ENCODE measurements at places on chromosomes 5 and 9.

- DNase-seq = no peak
Observed at GRCh38 chr5:57600321-57600720, 117.7 kb upstream of the ACTBL2 start.

DNA sequence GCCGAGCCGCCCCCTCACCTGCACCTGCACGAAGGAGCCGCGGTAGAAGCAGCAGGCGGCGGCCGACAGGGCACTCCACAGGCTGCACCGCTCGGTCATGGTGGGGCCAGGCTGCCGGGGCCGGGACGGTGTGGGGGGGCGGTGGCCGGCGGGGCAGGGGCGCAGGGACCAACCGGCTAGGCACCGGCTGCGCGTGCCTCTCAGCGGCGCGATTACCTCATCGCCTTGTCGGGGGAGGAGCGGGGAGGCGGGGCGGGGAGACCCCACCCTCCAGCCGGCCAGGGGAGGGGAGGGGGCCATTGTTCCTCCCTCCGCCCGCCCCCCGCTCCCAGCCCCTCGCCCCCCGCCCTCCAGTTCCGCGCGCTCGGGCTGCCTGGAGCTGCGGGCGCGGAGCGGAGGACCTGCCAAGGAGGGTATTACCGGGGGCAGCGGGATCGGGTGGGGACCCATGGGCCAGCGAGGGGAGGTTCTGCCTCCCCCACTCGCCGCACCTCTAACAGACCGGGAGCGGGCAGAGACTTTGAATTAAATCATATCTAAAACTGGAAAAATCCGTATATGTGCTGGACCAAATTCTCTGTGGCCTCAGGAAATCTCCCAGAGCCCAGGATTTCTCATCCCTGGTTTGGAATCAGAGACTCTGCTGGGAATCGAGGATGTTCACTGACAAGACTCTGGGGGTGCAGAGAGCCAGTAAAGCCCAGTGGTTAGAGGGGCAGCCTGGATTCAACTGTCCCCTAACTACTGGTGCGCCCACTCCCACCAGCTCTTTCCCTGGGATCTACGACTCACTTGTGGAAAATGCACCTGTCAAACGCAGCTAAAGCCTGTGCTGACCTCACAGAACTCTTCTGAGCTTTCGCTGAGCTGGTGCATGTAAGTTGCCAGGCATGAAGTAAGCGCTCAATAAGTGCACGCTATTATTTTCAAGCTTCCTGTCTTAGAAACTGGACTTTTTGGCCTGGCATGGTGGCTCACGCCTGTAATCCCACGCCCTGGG lies 20.3 kb upstream of the TOR2A start:
- DNase-seq = no peak

GRCh38 chr9:25212361-25212760 lies 465.9 kb downstream of the TUSC1 start:
- no peak for DNase-seq

DNA sequence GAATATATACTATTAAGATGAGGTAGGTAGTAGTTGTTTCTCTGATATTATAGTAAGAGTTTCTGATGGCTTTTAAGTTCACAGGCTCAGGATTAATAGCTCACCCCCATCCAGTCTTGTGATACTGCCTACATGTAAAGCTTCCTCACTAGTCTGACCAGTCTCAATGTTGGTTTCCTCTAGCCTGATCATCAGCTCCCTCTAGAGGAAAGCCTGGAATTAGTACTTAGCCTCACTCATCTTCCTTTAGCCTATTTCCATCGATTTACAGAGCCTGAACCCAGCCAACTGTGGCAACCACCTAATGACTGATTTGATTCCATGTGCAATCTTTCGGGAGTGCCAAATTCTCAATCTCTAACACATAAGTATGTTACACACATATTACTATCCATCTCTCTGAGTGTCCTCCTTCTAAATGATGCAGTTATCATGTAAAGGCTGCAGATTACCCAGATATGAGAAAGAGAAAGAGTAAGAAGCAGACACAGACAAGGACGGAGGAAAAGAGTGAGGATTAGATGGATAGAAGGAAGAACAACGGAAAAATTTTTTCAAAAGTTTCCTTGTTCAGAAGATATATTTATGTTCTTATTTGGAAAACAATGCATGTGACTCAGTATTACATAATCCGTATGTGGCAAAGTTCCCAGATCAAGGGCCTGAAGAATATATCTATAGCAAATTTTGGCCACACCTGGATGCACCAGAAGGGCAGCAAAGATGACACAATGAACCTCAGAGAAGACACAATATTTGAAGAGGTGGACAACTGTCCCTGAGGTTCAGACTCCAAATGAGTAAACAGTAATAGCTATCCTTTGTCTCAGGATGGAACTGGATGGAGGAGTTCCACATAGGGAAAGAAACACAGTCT lies 333.7 kb downstream of the ELAVL2 start:
- DNase-seq = no peak

- DNase-seq = no peak
Observed at GRCh38 chr5:10801931-10802666, 41.1 kb upstream of the DAP start.

- no peak for DNase-seq
Observed at GRCh38 chr9:135348076-135348787, 131.3 kb upstream of the PPP1R26 start.

GRCh38 chr9:133474215-133474614 lies 4.7 kb downstream of the SLC2A6 start:
- DNase-seq = no peak

DNA sequence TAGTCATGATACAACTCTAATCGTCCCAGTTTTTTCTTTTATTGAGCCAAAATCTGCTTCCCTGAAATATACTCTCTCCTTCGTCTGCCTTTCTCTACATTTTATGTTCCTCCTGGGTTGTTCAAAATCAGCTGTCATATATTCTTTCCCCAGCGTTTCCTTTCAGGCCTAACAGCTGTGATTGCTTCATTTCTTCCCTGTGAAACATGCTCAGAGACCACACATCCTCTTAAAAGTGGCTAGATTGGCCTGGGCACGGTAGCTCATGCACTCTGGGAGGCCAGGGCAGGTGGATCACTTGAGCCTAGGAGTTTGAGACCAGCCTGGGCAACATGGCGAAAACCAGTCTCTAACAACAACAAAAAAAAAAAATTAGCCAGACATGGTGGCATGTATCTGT lies 25.1 kb downstream of the NFX1 start:
- DNase-seq = no peak

GRCh38 chr5:161027763-161028162 lies 175.8 kb upstream of the ATP10B start:
- DNase-seq = no peak

DNA sequence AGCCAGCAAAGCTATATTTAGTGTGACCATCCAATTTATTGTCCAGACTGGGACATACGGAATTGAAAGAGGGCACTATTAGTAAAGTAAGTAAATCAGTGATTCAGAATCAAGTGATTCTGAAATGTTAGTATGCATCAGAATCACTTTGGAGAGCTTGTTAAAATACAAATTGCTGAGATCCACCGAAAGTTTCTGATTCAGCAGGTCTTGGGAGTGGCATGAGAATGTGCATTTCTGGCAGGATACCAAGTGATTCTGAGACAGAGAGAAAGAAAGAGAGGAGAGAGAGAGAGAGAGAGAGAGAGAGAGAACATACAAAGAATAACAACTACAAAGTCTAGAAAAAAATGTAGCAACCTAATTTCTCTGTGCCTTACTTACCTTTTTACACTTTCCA lies 65.4 kb upstream of the ASTN2 start:
- no peak for DNase-seq

DNA sequence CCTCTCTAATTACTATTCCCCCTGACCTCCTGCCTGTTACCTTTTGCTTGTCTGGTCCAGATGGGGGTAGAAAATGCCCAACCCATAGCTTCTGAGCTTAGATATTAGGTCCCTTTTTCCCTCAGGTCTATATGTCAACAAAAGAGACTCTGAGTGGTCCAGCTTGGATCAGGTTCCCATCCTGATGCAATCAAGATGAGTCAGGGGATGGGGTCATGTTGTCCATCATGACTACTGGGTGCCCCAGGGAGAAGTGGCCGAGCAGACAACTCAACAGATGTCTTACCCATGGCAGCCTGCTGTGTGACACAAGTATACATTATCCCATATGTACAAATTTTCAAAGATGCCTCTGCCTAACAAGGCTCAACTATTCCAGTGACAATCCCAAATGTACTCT lies 9.1 kb upstream of the ANKH start:
- no peak for DNase-seq

- no peak for DNase-seq
Observed at GRCh38 chr5:6737043-6737941, 24.1 kb downstream of the TENT4A start.

- no peak for DNase-seq
Observed at GRCh38 chr9:21141427-21141882, at the start of gene IFNW1. IFNW1 (minus strand) TSS chr9:21141832; CDS start chr9:21141570, 262 bp downstream.

GRCh38 chr9:124008303-124008693 lies 3.3 kb upstream of the LHX2 start:
- no peak for DNase-seq

DNA sequence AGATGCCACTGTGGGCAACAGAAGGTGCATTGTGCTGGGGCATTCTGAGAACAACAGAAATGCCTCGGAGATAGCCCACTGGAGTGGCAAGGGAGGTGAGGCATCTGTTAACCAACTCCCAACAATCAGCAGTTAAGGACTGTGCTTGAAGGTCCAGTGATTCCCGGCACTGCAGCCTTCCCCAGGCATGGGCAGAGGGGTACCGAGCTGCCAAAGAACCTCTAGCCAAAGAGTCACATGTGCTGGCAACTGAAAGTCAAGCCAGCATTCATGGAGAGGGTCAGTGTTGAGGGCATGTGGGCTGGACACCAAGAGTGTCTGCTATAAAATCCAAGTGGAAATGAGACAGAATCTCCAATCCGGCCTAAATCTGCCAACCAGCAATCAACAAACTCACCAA lies 149.6 kb downstream of the ASTN2 start:
- DNase-seq = no peak

- no peak for DNase-seq
Observed at GRCh38 chr9:82101475-82101874, 112.9 kb downstream of the SPATA31D1 start.

- no peak for DNase-seq
Observed at GRCh38 chr5:168819004-168819621, 239.9 kb upstream of the PANK3 start.

- DNase-seq = no peak
Observed at GRCh38 chr9:106920091-106920490, 57.1 kb downstream of the ZNF462 start.

- DNase-seq = no peak
Observed at GRCh38 chr9:115162946-115163345, 45.0 kb upstream of the TNC start.

DNA sequence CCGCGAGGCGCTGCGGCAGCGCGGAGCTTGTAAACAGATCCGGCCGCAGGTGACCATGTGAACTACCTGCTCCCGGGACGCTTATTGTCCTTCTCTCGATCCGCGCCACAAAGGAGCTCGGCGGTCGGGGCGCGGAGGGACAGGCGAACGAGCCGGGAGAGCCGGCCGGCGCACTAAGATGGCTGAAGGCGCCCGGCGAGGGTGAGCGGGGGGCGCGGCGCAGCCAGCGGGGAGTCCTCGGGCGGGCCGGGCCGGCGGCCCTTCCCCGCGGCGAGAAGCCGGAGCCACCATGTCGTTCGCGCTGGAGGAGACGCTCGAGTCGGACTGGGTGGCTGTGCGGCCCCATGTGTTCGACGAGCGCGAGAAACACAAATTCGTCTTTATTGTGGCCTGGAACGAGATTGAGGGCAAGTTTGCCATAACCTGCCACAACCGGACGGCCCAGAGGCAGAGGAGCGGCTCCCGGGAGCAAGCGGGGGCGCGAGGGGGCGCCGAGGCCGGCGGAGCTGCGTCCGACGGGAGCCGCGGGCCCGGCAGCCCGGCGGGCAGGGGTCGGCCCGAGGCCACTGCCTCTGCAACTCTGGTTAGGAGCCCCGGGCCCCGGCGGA lies 535 bp downstream of the JMY start:
- peak; percentile 15 for DNase-seq

- DNase-seq = no peak
Observed at GRCh38 chr9:81599837-81600236, 89.5 kb downstream of the TLE1 start.

Measured in activated CD4-positive, alpha-beta T cell treated with anti-CD3 and anti-CD28 coated beads for 4 hours (primary cell).